Spinal cord (tissue), 10 donors: ENCODE measurements at places on chromosomes 2 and 18.

GRCh38 chr2:187294043-187294442, 154.0 kb downstream of the CALCRL start:
- DNase-seq, result no peak

- no peak for DNase-seq
Observed at GRCh38 chr2:138066139-138066806, 102.0 kb downstream of the HNMT start.

DNA sequence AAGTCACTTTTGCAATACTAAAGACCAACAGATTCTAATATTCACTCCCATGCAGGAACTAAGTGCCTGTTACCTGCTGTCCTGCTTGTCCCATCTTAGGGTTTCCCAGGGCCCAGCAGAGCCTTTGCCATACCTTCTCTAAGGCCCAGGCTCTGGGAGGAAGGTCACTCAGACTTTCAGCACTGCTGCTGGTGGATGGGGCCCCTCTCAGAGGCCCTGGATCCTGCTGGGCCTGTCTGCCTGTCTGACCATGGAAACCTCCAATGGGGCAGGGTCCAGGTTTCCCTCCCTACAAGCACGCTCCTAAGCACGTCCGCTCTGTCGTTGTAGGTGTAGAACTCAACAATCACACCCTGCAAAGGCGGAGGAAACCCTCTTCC, 75.1 kb downstream of the RRM2 start:
- no peak for DNase-seq

DNA sequence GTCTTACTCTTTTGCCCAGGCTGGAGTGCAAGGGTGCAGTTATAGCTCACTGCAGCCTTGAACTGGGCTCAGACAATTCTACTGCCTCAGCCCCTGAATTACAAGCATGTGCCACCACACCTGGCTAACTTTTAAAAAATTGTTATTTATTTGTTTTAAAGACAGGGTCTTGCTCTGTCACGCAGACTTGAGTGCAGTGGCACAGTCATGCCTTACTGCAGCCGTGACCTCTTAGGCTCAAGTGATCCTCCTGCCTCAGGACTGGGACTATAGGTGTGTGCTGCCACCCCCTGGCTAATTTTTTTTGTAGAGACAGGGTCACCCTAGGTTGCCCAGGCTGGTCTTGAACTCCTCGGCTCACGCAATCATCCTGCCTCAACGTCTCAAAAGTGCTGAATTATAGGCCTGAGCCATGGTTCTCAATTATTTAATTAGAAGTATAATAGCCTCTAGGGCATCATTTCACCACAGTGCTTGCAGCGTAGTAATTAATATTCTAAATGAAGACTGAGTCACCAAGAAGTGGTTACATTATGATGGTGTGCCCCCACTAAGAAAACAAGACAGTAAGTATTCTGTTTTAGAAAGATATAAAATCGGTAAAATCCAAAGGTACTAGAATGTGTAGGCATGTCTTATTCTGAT, 69.6 kb downstream of the EML4 start:
- DNase-seq, result peak; percentile 46

GRCh38 chr2:74849228-74849892, 15.4 kb downstream of the HK2 start:
- DNase-seq, result no peak

GRCh38 chr2:121833358-121833723, 77.9 kb downstream of the TSN start:
- DNase-seq, result no peak

DNA sequence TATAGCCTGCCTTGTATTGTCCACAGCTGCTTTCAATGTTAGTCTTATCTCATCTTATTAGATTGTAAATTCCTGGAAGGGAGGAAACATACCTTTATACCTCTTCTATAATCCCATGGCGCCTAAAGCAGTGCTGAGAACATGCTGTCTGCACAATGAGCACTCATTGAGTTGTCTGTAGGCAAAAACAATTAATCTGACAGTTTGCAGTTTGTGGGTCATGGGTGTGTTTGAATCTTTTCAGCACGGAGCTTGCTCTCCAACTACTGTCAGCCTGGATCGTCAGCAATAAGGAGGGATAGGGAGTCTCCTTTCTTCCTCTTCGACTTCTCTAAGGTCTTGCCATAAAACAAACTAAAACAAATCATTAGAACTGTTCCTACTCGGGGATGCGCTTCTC, 26.5 kb upstream of the GREB1L start:
- no peak for DNase-seq

DNA sequence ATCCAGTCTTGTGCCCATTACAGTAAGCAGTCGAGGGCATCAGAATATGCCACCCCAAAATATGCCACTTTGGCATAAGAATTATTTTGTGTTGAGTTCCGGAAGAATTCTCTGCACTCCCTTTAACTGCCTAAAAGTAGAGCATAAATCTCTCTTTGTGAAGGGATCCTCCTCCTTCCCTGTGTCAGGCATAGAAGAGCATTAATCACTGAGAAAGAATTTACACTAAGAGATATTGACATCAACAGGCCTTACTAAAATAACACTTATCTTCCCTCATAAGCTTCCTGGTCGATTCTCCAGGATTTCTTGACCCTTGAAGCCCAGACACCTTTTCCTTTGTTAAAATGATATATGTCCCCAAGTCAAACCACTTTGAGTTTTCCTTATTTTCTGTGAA, 27.6 kb upstream of the KYNU start:
- DNase-seq, result no peak
